ENCODE measurements at places on chromosomes 4 and X. TPM values are rescaled to one million over a fixed set of nuclear protein-coding genes. Genes with fewer than 3 reads are reported as not detected.

The MAGEB5 gene
- total RNA-seq, result not detected

DNA sequence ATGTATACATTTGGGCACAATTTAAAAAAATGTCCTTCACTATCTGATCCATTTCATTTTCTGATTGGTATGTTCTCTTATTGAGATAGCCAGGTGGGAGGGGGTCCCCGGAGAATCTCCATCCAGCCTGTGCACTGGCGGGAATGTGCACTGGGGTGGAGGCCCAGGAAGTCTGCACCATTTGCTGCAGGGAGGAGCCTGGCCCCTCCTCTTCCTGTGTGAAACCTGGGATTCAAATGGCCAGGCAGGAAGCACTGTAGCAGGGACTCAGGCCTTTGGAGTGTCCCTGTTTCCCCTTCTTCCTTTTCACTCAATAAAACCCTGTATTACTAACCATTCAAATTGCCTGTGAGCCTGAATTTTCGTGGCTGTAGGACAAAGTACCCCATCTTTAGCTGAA is 44.3 kb downstream of the GPRIN3 start:
- H3K36me3 ChIP-seq, result no peaks in the 10 kb centered on the region
- no peak for DNase-seq
- no peak overlapping the region for H3K4me3 ChIP-seq

The DCAF12L2 gene
- 1.2 TPM for total RNA-seq

The PHEX gene
- total RNA-seq, result 0.11 TPM

DNA sequence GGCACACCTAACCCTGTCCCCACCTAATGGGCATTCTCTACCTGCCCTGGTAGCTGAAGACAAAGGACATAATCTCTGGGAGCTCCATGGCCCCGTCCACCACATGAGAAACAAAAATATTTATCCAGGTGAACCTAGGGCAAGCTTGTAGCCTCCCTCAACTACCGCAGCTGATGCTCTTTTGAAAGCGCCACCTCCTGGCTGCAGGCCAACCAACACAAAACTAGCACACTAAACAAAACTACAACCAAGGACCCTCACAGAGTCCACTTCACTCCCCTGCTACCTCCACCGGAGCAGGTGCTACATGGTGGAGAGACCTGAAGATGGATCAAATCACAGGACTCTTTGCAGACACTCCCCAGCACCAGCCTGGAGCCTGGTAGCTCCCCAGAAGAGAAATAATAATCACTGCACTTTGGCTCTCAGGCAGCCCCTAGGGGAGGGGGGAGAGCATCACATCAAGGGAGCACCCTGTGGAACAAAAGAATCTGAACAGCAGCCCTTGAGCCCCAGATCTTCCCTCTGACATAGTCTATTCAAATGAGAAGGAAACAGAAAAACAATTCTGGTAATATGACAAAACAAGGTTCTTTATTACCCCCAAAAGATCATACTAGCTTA is 111.3 kb upstream of the ATP8A1 start:
- peak; percentile 71 for DNase-seq
- no peaks in the 10 kb centered on the region for H3K27me3 ChIP-seq
- H3K4me3 ChIP-seq, result no peak overlapping the region
- no peaks in the 10 kb centered on the region for H3K4me1 ChIP-seq
